ENCODE measurements at places on chromosomes 1 and 21.
A peak's percentile ranks its signal among the peaks of the same experiment; 100 is the strongest.

DNA sequence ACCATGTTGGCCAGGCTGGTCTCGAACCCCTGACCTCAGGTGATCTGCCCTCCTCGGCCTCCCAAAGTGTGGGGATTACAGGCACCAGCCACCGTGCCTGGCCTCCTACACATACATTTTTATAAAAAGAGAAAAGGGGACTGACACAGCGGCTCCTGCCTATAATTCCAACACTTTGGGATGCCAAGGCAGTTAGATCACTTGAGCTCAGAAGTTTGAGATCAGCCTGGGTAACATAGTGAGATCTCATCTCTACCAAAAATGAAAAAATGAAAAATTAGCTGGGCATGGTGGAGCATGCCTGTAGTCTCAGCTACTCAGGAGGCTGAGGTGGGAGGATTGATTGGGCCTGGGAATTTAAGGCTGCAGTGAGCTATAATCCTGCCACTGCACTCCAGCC is 23.4 kb downstream of the ZNF281 start:
- DNase-seq, result no peak

DNA sequence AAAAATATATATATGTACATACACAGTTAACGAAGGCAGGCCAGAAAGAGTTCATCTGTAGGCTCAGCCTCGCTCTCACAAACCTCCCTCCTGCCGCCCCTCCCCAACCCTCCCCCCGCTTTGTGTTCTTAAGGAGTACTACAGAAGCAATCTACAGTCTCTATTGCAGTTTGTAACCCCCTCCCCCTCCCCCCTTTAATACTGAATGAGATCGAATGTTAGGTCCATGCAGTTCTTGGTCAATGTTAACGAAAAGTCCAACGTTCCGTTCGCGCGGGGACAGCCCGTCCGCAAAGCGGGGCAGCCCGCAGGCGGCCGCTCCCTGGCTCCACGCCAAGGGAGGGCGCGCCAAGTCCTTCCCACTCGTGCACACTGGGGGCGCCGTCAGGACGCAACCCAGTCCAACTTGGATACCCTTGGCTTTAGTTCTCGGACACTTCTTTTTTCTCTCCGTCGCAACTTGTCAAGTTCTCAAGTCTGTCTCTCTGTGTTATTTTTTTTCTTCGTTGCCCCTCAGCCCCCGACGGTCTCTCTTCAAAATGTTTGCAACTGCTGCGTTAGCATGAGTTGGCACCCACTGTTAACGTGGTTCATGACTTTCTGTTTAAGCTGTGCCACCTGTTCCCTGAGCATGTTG is 2.2 kb downstream of the JUN start:
- DNase-seq, result peak; percentile 55

DNA sequence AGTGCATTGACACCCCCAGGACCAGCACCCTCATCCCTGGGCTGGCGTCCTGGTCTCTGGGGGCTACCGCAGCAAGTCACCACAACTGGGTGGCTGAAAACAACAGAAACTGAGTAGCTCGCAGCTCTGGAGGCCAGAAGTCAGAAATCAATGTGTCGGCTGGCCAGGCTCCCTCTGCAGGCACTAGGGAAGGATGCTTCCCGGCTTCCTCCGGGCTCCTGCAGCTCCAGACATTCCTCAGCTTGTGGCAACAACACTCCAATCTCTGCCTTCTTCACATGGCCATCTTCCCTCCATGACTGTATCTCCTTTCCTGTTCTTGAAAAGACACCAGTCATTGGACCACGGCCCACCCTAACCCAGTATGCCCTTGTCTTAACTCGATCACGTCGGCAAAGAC is 224.2 kb downstream of the NPHP4 start:
- DNase-seq, result no peak

GRCh38 chr1:60668585-60668984 is 413.8 kb upstream of the NFIA start:
- no peak for DNase-seq

GRCh38 chr1:162721471-162721870 is 69.0 kb upstream of the HSD17B7 start:
- DNase-seq, result no peak

- no peak for DNase-seq
Measured at GRCh38 chr21:29749957-29750356, 189.8 kb downstream of the GRIK1 start.

GRCh38 chr1:93446837-93447451 is 974 bp upstream of the FNBP1L start:
- peak; percentile 67 for DNase-seq

GRCh38 chr1:212242288-212242984 is 42.8 kb upstream of the PPP2R5A start:
- no peak for DNase-seq

GRCh38 chr21:29186246-29186645 is 55.8 kb downstream of the MAP3K7CL start:
- no peak for DNase-seq

GRCh38 chr21:14263879-14264278 is 47.9 kb downstream of the RBM11 start:
- no peak for DNase-seq

DNA sequence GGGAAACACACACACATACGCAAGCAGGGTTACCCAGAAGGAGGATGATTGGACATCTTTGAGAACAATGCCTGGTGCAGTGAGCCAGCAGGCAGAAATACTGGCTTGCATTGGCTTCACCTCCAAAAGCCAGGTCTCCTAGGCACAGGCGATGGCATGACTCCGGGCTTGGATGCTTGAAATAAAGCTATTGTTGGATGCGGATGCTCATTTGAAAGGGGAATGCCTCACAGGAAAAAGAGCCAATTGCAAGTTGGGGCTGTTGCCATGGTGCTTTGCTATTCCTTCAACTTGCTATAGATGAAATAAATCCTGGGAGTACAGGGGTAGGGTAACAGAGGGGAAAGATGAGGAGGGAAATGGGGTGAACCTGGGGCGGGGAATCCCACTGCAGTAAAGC is 180.7 kb upstream of the SGIP1 start:
- no peak for DNase-seq

GRCh38 chr1:163844459-163844858 is 522.7 kb downstream of the NUF2 start:
- peak; percentile 14 for DNase-seq

DNA sequence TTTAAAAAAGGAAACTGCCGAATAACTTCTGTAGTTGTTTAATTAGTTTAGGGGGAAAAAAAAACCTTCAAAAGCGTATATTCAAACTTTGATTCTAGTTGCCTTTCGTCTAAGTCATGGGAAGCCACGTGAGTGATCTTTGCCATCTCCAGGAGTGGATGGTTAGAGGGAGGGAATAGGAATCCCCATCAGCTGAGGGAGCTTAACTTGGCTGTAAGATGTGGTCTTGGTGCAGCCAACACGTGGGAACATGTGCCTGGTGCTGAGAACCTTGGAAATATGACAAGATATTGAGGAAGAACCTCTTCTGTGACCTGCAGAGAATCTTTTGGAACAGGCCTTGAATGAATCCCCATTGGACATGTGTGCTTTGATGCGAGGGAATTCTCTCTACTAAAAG is 1.7 kb downstream of the BACE2 start:
- peak; percentile 36 for DNase-seq

DNA sequence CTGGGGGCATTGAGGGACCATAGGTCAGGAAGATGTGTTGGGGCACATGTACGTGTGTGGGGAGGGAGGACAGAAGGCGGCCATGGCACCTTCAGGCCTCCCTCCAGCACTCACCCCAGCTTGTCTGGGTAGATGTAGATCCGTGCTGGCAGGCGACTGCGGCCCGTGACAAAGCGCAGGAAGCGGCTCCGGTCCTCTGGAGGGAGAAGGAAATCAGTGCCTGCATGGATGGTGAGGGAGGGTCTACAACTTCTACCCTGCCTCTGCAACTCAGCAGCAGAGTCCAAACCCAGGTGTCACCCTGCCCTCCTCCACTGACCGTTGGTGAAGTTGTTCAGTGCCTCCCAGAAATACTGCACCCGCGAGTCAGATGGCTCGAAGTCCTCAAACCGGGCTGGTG is 7.4 kb downstream of the HECTD3 start:
- DNase-seq, result no peak

- DNase-seq, result no peak
Measured at GRCh38 chr1:66342707-66343106, 191.2 kb upstream of the SGIP1 start.

DNA sequence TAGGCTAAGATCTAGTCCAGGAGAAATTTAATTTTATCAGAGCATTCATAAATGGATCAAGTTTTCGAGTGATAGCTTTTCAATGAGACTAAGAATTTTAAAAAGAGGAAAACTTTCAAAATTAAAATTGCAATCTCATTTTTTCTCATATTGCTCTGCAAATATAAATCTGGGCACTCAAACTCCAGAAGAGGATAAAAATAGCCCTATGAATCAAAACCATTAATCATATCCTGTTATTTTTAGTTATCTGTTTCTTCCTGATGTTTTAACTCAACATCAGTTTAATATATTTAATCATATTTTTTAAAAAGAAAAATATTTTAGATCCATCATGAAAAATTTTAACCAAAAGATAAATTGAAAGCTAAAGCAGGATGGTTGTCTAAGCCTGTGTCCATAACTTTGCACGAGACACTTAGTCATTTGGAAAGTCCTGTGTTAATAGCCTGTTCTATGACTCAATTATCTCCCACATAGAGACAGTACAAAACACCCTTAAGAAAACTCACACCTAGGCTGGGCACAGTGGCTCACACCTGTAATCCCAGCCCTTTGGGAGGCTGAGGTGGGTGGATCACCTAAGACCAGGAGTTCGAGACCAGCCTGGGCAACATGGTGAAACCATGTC is 17.1 kb upstream of the PRRC2C start:
- DNase-seq, result peak; percentile 74

- no peak for DNase-seq
Measured at GRCh38 chr1:87899017-87899416, 570.3 kb downstream of the LMO4 start.

DNA sequence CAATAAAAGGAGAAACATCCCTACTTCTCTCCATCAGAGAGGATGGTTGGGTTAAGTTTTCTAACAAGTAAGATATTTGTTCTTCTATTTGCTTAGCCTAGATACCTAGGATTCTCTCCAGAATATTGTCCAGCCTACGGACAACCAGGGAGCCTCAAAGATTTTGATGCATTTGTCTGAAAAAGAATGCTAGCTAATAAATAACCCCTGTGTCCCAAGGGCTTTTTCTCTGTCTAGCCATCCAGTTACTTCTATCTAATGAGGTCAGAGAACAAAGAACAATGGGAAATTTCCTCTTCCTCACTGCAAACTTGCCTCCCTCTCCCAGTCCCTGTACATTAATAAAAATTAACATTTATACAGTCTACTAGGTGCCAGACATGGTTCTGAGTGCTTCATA is 810 bp downstream of the RGS5 start:
- no peak for DNase-seq

DNA sequence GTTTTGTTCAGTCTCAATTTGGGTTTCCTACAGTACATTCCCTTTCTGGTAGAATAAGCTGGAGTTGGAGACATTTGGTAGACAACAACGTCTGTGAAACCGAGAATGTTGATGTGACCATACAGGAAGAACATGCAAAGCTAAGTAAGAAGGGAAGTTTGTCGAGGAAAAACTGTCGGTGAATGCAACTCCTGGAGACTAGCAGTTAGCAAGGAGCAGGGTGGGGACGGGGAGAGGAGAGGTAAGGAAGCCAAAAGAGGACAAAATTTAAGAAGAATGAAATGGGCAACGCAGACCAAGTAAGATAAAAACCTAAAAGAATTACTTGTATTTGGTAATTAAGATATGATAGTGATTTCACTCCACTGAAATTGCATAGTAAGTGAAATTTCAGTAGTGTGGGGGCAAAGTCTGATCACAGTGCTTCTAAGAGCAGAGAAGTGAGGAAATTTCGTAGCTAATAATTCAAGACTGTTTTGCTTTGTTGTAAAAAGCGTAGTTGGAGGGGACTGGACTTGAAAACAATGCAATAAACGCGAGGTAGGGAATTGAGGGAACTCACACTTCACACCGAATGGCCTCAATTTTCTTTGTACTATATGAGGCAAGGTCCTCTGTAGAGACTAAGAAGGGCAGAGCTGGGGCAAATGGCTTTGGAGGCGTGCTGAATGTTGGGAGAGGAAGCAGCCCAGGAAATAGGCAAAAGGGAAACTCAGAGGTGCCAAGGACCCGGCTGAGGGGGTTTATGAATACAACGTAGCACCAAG is 787 bp upstream of the GIPC2 start:
- no peak for DNase-seq

DNA sequence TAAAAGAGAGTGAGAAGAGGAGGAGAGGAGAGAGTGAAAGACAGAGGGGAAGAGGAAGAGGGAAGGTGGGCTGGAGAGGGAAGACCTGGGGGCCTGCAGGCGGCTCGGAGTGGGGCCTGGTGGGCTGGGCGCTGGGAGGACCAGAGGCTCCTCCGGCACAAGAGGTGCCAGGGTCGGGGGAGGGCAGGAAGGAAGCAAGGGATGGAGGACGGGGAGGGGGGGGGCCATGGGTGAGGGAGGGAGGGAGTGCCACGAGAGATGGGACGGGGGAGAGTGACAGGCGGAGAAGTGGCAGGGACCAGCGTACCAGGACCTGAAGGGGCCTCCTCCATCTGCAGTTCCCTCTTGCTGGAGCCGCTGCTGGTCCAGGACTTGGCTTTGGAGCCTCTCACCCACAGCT is 87.7 kb downstream of the CASZ1 start:
- no peak for DNase-seq

DNA sequence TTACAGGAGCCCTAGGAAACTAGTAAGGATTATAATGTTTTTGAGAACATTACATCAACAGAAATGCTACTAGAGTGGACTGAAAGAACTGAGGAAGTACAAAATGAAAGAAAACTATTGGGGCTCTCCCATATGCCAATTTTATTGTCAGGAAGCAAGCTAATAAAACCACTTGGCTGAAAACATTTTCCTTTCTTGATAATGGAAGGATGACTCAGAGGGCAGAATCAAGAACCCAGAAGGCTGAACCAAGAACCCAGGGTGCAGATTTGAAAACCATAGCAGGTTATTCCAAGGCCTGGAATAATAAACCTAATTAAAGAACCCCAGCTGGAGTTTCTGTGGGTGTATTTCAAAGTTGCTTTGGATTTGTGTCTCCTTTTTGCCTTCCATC is 70.7 kb downstream of the RPE65 start:
- peak; percentile 27 for DNase-seq

DNA sequence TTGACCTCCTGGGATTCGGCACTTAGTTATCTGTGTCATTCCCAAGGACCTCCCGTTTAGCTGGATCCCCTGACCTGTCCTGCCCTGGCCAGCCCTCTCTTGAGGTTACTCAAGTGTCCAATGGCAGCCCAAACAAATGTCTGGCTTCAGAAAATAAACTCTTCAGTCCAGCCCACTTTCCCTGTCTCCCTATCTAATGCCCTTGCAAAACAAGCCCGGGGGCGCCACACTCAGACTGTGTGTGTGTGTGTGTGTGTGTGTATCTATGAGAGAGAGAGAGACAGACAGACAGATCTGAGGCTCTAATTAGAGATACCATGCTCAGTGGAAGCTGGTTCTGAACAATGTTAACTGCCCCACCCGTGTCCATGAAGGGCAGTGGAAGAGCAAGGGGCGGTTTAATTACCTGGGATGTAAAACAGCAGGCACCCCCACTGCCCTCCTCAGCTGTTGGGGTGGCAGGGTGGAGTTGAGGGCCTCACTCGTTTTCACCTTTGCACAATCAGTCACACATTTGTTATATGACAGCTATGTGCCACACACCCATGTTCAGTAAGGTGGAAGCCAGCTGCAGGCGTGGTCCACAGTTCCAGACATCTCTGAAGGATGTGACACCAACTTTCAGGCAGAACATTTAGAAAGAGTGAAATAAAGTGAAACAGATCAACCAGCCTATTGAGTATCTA is 57.4 kb downstream of the B3GALT5 start:
- no peak for DNase-seq

- DNase-seq, result no peak
Measured at GRCh38 chr1:116775116-116775752, 21.0 kb downstream of the CD2 start.

- no peak for DNase-seq
Measured at GRCh38 chr1:58754683-58755467, 29.0 kb downstream of the JUN start.

- no peak for DNase-seq
Measured at GRCh38 chr1:220828179-220828490, 41.4 kb downstream of the MTARC1 start.

All from MCF 10A (cell line).